ENCODE measurements at places on chromosomes 2 and 18. TPM values are rescaled to one million over a fixed set of nuclear protein-coding genes. Genes with fewer than 3 reads are reported as not detected.

The CHRNG gene
- total RNA-seq: not detected

The SOWAHC gene
- total RNA-seq: 55.8 TPM

The ABCG5 gene
- 0.14 TPM for total RNA-seq

The CGREF1 gene
- total RNA-seq: 3.8 TPM

The IL1RL1 gene
- 3.4 TPM for total RNA-seq

The LIMS3 gene
- 1.3 TPM for total RNA-seq

The CD28 gene
- 0.34 TPM for total RNA-seq

The BBS5 gene
- 2.6 TPM for total RNA-seq

The POU3F3 gene
- 0.34 TPM for total RNA-seq

The KCNG2 gene
- total RNA-seq: not detected

The OR6B2 gene
- not detected for total RNA-seq

The ZBTB7C gene
- 52.1 TPM for total RNA-seq

The MDH1B gene
- total RNA-seq: 0.20 TPM

The NGEF gene
- total RNA-seq: 41.4 TPM

The THOC1 gene
- 18.6 TPM for total RNA-seq

The KIAA2012 gene
- total RNA-seq: not detected

The HOXD12 gene
- total RNA-seq: not detected

The DGKD gene
- total RNA-seq: 93.2 TPM

The UGGT1 gene
- total RNA-seq: 52.9 TPM

The TLX2 gene
- not detected for total RNA-seq

The EN1 gene
- total RNA-seq: not detected

The SNTG2 gene
- total RNA-seq: 1.2 TPM

The ZC3H6 gene
- total RNA-seq: 9.6 TPM

The IAH1 gene
- total RNA-seq: 47.5 TPM

The MBP gene
- total RNA-seq: 48.5 TPM

The LYPD6B gene
- total RNA-seq: 7.0 TPM

The TRIM43B gene
- not detected for total RNA-seq

The ANKRD36C gene
- total RNA-seq: 31.4 TPM

The CYTIP gene
- 5.1 TPM for total RNA-seq

The PSMD1 gene
- 81.3 TPM for total RNA-seq

The OTOS gene
- total RNA-seq: not detected

The SLC9A2 gene
- 81.1 TPM for total RNA-seq
